CD4-positive, alpha-beta T cell treated with Interleukin-15 for 1 hour (primary cell): ENCODE measurements at places on chromosomes 5 and 9.

- no peak for DNase-seq
Measured at GRCh38 chr5:155008669-155009068, 4.9 kb upstream of the KIF4B start.

DNA sequence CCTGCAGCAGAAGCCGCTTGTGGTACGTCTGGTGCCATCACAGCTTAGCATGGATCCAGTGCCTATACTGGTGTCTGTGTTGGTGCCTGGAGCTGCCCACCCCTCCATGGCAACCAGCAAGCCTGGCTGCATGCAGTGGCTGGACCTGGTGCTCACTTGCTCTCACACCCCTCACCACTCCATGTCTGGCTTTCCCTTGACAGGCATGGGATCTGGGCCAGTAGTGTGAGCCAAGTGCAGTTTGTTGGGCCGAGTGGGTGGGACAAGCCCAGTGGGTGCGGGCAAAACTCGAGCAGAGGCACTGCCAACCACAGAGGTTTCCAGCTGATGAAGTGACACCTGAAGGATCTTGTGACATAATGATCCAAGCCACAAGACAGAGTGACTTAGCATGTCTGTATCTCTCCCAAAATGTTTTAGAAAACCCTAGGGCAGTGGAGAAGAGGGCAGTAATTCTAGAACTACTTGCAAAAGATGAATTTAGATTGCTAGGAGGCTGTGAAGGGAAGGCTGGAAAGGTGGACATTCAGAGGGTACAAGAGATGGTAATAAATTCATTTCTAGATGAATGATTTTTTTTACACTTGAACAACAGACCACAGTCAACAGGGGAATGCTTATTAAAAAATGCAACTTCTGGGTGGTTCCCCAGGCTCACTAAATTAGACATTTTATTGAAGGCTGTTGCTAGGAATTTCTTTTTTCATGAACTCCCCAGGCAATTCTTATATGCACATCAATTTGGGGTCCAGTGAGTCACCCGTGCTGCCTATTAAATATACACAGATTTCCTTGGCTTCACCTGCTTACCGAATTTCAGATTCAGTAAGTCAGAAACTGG is 660.3 kb downstream of the TLR4 start:
- DNase-seq, result no peak

GRCh38 chr5:9445826-9446388 is 100.0 kb downstream of the SEMA5A start:
- DNase-seq, result no peak

DNA sequence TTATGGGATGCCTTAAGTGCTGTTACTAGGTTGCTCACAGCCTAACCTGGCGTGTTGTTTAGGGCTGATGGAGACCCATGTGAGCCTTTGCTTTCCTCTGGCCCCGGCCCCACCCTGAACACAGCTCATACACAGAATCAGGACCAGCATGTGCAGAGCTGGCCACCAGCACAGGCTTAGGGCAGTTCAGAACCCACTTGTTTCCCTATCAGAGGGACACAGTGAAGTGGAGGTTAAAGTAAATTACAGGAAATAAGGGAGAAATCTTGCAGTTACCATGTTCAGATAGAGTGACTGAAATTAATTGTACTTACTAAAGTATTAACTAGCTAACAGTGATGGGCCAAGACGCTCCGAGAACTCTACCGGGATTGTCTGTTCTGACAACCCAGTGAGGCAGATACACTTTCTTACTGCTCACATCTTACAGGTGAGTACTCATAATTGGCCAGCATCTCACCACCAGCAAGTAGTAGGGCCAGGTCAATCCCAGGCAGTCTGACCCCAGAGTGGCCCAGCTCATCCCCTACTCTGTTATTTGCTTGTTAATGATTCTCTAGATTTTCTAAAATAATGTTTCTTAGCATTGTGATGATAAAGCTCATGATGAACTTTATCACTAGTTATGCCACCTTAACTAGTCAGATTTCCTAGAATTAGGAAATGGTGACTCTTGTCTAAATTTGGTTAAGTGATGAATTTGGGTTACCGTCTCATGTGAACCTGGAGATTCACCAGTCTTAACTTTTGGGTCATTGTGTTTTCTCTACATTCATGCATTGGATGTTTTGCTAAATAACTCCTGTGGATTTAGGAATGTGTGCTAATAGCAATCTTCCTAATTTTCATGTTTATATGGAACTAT is 15.4 kb downstream of the CCT5 start:
- DNase-seq, result no peak

DNA sequence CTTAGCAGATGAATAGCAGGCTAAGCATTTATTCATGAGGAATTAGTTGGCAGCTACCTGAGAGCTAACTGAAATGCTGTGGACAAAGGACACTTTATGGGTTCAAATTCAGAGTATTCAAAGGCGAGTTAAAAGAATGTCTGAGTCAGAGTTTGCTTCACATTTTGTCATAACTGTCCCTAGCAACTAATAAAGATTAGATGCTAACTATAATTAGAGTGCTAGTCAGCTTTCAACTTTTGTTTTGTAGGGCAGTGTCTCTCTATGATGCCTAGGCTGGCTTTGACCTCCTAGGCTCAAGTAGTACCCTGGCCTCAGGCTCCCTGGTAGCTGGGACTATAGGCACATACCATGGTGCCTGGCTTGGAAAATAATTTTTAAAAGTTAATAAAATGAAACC is 4.6 kb downstream of the SMC5 start:
- no peak for DNase-seq

GRCh38 chr5:66149950-66150349 is 5.8 kb downstream of the SREK1 start:
- DNase-seq, result no peak

GRCh38 chr5:74266836-74267235 is 373.7 kb downstream of the ENC1 start:
- DNase-seq, result no peak

DNA sequence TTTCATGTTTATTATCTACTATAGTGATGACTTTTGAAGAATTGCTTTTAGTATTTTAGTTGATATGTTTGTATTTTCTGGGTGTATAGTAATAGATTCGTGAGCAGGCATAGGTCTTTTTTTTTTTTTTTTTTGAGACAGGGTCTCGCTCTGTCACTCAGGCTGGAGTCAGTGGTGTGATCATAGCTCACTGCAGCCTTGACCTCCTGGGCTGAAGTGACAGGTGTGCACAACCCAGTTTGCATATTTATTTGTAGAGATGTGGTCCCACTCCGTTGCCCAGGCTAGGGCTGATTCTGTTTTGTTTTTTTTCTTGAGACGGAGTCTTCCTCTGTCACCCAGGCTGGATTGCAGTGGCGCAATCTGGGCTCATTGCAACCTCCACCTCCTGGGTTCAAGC is 11.9 kb downstream of the ERBIN start:
- DNase-seq, result no peak

- no peak for DNase-seq
Measured at GRCh38 chr9:131971482-131972074, 108.1 kb downstream of the MED27 start.

DNA sequence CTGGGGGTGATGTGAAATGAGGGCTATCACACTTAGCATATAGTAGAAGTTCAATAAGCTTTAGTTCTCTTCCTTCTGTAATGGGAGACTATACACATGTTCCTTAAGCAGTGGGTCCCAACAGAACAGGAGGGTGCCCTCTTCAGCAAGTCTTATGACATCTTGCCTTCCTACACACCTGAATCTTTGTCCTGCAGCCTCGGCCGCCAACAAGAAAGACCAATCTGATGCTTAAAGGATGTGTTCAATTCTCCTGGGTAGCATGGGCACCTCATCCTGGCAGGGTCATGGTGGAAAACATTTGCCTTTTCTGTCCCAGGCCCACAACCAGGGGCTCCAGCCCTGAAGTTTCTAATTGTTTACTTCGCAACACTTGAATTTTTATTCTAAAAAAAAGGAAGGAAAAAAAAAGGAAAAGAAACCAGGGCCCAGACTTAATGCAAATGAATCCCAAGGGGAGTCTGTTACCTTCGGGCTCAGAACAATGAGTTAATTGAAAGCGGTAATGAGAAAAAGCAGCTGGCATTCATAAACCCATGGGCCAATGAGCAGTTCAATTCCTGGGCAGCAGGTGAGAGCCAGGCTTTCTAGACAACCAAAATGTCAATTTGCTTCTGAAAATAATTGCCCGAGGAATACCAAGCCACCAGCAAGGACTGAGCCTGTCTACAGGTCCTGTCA is 26.2 kb upstream of the SMAD5 start:
- no peak for DNase-seq

DNA sequence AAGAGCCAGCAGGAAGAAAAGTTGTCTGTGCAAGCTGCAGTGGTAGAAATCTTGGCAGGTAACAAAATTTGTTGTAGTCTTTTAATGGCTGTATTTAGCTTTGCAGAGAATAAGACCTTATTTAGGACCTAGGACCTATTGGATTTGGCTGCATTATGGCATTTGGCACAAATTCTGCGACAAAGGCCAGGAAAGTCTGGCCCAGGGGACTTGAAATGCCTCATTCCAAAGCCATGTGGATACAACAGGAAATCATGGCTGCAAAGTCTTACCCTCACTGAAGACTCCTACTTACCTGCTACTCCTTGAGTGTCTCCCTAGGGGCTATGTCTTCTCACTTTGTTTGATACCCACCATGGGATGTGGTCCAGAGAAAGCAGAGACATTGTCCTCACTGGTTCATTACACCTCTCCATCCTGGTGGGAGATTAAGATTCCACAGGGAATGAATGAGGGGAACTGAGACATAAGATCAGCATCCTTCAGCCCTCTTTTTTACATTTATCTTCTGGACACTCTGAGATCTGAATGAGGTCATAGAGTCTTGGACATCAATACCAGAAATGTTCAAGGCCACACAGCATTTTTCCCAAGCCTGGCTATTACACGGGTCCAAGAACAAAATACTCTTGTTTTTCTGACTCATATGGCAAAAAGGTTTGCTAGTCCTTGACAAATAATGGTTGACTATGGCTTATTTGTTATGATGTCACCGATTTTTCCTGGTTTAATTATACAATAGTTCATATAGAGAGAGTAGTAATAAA is 119.4 kb downstream of the PDE8B start:
- no peak for DNase-seq

DNA sequence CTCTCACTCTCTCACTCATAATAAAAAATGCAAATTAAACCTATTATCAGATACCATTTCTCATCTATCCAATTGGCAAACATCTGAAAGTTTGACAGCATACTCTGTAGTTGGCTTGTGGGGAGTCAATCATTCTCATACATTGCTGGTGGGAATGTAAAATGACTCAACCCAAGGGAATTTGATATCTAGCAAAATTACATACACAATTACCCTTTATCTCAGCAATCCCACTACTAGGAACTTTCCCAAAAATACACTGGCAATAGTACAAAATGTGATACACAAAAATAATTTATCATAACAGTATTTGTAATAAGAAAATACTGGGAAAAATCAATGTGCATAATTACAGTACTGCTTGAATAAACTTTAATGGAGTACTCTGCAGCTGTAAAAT is 731.3 kb downstream of the DTWD2 start:
- no peak for DNase-seq
